Neural progenitor cell (in vitro differentiated cells): ENCODE measurements at places on chromosomes 11 and 22.

DNA sequence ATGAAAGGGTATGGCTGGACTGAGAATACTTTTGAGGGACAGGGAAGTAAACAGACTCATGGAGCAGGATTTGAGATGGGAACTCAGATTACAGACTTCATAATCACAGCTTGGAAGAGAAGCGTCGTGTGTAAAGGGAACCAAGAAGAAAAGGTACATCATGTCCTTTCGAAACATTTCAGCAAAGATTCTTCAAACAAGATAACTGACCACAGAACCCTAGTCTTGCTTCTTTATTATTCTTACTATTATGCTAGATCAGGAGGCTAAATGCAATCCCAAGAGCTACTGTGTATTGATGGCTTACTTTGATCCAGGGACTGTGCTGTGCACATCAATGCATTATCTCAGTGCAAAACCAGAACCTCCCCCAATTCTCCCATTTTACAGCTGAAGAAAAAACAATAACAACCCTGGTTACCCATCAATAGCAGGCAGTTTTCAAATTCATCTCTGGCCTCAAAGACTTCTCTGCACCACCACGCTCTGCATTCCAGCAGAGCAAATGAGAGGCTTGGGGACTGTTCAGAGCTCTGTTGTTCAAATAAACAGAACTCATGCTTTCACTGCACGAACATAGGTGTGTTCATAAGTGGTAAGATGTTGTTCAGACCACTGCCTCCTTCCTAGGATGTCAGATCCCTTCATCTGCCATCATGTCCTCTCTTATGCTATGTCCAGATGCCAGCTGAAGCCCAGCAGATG lies 104.8 kb upstream of the NAV2 start:
- no peak for DNase-seq

DNA sequence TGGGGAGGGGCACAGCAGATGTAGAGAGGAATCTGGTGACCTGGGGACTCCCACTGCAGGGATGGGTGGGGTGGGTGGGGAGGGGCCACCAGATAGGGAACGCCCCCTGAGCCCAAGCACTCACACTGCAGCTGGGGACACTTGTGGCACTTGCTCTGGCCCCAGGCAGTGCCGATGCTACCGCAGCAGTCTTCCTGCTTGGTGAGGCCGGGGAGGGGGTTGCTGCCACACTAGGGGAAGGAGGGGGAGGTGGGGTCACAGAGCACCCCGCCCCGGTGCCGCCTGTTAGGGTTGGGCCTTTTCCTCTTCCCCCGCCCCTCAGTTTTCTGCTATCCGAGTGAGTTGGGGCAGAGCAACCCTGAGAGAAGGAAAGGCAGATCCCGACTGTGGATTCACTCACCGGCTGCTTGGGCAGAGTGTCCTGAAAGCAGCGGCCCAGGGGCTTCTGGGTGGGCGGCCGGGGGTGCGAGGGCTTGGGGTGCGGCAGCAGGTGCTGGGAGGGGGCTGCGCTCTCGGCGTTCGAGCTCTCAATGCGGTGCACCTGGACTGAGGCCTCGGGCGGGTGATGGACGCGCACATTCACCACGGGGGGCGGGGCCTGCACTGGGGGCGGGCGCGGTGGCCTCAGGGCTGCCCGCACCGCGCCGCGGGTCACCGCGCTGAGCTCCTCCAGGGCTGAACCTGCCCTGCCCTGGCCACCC lies 4.7 kb downstream of the LTBP3 start:
- DNase-seq = peak; percentile 63

GRCh38 chr11:124799348-124800225 lies 619 bp downstream of the MSANTD2 start:
- peak; percentile 87 for DNase-seq

DNA sequence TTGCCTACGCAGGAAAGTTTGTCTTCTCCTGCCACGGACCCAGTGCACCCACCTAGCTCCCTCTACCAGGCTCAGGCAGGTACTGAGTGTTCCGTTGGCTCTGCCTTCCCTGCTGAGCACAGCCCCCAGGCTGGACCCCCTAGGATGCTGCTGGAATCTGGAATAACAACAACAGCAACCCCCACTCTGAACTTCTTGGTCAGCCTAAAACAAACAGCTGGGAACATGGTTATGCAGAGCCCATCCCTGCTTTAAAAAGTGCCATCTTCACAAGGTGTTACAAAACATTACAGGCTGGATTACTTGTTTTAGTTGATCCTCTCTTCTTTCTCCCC lies 1.8 kb downstream of the OPCML start:
- peak; percentile 37 for DNase-seq

DNA sequence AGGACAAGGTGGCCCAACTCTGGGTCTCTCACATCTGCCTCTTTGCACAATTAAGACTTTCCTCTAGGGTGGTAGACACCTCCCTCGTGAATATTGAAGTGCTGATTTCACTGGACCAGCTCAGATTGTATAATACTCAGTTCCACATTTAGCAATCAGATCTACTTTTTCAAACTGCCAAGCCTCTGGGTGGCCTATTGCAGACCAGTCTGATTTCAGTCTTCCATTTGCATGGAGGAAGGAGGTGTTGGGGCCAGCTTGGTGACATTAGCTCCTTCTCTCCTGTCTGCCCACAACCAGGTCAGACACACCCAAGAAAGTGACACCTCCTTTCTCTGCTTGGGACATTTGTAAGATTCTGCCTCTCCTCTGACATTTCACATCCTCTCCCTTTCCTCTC lies 78.2 kb downstream of the PPFIBP2 start:
- DNase-seq = no peak

GRCh38 chr11:120695939-120696338 lies 184.4 kb downstream of the GRIK4 start:
- no peak for DNase-seq

DNA sequence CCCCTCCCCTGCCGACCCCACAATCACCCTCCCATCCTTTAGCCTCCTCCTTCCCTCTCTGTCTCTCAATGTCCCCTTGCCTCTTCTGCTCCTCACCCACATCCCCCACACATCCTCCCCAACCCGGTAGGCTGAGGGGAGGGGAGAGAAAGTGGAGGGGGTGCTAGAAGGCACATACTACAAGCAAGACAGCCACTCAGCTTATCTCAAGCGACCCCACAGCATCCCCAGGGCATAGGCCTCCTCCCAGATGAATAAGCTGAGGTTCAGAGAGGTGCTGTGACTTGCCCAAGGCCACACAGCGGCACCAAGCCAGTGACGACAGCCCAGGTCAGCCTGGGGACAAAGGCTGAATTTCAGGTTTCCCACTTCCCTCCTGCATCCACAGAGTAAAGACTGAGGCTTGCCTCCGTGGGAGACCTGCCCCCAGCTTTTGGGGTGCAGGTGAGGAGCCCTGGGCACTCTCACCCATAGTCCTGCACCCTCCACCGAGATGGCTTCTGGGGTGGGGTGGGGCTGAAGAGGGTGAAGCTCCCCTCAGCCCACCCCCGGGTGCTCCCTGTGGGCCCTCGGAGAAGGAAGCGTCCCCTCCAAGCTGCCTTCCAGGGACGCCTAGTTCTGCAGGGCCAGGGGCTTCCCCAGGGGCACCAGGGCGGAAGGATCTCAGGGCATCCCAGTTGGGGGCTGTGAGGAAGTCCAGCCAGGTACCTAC lies 511 bp downstream of the RAC2 start:
- no peak for DNase-seq

DNA sequence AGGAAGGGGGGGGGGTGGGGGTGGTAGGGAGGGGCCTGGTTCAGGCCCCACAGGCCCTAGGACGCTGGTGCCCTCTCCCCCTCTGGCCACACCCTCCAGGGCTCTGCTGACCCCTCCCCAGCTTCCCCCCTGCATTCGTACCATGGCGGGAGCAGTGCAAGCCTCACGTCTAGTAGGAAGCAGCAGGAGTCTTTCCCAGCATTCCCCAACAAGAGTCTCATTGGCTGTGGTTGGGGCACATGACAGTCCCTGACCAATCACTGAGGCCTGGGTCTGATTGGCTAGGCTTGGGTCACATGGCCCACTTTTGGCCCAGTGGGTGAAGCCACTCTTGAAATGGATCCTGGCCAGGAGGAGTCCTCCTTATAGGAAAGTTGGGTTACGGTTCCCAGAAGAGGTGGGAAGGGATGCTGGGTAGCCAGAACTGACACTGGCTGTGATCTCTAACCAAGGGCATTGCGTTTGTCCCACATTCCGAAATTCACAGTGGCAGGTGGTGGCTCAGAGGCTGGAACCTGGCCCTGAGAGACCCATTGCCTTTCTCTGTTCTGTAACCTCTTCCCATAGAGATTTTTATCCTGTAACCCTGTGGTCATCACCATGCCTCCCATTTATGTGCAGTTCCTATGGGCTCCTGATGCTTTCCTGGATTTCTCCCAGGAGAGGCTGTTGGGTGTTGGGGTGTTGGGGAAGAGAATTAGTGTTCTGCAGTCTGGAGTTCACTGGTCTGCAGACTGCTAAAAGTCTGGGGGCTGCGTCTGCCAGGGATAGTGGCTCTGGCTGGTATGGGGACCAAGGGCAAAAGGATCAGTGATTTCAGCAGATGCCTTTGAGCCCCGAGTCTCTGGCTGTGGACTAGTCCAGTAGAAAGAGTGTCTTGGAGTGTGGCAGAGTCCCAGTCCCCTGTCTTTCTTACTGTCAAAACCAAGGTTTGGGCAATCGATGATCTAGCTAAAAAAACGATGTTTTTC lies 58.9 kb upstream of the MYEOV start:
- no peak for DNase-seq

DNA sequence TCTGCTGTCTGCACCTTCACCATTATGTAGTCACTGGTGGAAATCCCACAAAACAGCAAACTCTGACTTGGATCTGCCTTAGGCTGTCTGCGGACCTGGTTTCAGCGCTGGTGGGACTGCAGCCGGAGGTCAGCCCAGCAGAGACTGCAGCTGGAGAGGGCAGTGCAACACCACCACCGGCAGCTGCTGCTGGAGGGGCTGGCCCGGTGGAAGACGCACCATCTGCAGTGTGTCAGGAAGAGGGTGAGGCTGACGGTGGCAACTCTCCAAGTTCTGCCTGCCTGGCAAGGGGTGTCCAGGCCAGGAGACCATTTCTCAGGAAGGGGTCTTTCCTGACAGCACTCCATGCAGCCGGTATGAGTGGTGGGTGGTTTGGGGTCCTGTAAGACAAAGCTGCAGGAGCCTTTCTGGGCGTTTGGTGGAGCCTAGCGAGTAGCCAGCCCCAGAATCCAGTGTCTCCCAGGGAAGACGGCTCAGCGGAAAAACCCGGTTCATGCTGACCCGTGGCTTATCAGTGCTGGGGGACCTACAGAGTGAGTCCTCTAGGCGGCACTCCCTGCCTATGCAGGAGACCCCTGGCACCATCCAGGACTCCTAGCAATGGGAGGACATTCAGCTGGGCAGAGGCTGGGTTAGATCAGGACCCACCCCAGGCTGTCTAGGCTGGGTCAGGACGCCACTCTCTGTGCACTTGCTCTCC lies 50.8 kb downstream of the PISD start:
- DNase-seq = no peak
